ENCODE measurements at places on chromosomes 2 and 18. TPM values are rescaled to one million over a fixed set of nuclear protein-coding genes. Genes with fewer than 3 reads are reported as not detected.
A peak's percentile ranks its signal among the peaks of the same experiment; 100 is the strongest.

Gene ABCA12
- total RNA-seq = not detected

Gene EVX2
- not detected for total RNA-seq

Gene MAL
- total RNA-seq = not detected

DNA sequence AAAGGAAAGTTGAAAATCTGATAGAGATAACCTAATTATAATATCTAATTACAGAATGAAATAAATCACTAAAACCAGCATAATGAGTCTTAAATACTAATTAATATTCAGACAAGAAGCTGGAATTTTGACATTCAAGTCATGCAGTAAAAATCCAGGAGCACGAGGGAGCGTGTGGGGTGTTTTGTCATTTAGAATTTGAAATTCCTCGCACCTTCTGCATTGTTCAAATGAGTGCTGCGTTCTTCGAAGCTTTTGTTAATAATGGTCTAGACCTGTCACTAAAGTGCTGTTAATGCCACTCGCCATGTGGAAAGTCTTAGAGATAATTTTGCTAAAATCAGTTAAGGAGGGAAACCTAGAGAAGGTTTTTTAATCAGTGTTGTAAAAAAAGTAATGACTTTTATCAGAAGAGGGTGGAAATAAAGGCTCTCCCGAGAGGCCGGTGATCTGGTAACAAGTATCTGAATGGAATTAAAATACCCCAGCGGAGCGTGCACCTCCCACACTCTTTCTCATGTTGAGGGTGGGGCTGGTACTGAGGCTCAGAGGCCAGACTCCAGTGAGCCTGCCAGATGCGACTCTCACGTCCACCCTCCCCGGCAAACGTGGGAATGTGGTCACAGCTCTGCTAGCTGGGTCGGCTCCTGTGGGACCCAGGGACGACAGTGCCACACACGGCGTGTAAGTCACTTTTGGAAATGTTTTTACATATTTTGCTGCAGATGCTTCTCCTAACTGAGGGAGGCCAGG, 69.4 kb upstream of the MYT1L start:
- no peak for DNase-seq

DNA sequence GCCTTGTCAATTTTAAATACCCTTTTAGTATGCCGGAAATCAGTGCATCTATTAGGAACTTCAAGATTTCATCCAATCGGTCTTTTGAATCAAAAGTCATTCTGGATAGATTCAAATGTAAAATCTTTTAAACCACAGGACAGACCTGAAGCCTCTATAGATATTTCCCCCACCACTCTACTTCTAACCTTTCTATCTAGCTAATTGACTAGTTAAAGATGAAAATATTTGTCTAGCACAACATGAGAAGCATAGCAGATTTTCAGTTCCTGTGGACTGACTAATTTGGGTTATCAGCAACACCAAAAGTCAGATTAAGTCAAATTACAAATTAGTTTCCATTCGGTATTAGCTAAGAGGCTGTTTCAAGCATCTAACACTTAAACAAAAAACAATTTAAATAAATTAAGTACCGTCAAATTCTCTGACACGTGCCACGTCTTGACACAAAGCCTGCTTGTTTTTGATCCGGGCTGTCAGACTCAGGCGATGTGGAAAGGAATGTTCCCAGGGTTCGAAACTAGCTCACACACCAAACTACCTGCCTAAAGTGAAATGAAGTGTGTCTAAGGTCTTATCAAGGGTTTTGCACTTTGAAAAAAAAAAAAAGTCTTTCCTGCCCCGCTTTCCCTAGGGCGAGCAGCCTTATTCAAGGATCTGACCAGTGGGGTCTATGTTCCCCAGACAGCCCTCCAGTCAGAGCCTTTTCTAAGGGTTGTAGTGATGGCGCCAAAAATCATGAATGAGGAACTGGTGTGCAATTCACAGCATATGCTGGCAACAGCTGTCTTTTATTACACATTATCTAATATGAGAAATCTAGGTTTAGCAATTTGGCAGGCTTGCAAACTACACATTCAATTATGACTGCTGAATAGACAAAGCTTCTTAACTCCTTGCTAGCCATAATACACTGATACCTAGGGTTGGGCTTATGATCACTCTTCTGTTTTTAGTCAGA, 4.7 kb downstream of the CYTIP start:
- DNase-seq = no peak

DNA sequence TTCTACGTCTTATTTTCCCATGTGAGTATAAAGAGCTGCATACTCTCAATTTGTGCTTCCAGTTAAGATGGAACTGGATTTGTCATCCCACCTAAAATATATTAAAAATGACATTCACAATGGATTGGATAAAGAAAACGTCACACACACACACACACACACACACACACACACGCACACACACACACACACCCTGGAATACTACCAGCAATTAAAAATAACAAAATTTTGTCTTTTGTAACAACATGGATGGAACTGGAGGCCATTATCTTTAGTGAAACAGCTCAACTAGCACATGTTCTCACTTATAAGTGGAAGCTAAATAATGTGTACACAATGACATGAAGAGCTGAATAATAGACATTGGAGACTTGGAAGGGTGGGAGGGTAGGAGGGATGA, 3.8 kb upstream of the QPCT start:
- DNase-seq = no peak

DNA sequence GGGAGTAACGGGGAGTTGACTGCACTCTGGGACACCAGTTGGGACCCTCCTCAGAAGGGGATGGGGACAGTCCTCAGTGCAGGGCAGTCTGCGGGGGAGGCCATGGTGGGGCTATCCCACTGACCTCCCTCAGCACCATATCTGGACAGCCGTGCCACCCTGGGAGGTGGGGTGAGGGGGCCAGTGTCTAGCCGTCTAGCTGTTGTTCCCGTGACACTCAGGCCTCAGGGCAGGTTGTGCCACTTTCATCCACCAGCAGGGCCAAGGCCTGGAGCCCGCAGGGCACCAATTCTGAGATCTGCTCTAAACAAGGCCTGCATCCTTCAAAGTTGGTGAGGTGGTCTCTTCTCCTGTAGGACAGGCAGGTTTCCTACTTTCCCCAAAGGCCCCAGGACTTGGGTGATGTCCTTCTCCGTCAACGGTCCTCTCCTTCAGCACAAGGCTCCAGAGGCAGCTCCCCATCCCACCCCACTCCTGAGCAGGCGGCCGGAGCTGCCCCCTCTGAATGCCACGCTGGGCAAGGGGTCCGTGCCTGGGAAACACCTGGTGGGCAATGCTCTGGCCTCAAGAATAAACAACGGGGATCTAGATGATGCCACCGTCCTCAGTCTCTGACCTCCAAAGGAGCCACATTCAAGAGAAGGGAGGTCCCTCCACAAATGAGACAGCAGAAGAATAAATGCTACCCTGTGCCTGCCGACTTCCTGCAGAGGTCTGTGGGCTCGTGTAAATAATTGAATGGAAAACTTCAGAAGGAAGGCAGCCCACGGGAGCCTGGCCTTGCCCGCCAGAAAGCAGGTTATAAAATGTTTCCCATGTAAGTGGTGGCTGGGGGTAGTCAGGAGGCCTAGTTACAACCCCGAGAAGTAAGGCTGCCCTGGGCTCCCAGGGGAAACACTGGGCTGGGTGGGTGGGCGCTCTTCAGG, 42.8 kb upstream of the PTMA start:
- peak; percentile 62 for DNase-seq

Data from endodermal cell (in vitro differentiated cells).